ENCODE measurements at places on chromosomes 7 and 10. TPM values are rescaled to one million over a fixed set of nuclear protein-coding genes. Genes with fewer than 3 reads are reported as not detected.

DNA sequence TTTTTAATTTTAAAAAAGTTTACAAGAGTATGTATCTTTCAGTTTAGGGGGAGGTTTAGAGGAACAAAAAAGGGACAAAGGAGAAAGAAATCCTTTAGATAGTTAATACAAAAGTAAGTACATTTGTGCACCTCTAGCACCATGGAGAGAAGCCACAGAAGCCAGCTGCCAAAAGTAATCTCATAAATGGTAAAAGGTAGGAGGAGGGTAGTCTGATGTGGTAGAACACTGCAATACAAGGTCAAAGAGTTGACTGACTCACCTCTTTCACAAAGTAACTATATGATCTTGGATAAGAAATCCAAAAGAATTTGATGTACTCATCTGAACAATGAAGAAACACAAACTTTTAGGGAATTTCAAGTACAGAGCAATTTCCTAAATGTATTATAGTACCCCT, 68.1 kb downstream of the CNOT4 start:
- H3K4me1 ChIP-seq = peaks cover 14% of the 10 kb centered on the region
- no peak for DNase-seq
- H3K27me3 ChIP-seq = no peaks in the 10 kb centered on the region

DNA sequence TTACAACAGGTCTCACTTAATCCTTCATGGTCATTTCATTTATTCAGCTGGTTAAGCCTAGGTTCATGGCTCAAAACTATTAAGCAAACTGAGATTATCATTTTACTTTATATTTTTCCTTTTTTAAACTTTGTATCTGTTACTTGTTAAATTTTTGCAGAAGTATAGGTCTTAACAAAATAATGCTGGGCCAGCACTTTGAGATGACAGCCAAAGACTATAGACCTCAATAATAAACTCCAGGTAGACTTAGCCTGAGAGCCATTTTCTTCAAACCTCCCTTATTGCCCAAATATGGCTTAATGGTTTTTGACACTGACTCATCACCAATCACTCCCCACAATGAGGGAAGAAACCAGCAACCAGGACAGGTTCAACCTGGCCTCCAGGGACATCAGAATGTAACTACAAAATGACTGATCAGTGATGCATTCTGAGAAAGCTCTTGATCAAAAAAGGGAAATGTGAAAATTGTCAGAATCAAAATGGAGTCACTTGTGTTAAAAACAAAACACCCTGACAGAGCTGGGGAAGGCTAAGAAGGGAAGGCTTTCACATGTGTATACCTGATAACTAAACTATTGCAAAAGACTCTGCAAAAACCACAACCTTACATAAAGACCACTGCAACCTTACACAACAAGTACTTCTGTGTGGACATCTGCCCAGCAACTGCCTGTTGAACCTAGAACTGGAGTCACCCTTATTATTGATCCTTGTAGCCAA, 2.1 kb upstream of the CCDC126 start:
- no peak overlapping the region for H3K4me3 ChIP-seq
- no peaks in the 10 kb centered on the region for H3K36me3 ChIP-seq
- no peak overlapping the region for H3K27ac ChIP-seq
- peaks cover 31% of the 10 kb centered on the region for H3K4me1 ChIP-seq

EPHB6 gene
- 4.4 TPM for total RNA-seq

DNA sequence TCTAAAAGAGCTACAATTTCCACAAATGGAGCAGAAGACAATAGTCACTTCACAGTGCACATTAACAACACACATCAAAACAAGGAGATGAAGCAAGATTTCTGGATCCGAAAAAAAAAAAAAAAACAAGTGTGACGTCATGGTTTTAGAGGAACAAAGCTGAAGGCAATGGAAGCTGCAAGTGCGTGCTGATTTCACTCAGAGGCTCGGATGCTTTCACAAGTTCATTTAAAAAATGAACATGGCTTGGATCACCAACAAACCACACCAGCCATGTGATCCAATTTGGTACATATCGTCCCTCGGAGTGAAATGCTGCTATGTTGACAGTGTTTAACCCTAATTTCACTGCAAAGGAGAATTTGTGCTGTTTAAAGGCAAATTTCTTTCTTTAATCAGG, 337.0 kb upstream of the PRKCQ start:
- H3K4me1 ChIP-seq = peaks cover 11% of the 10 kb centered on the region
- DNase-seq = no peak
- H3K4me3 ChIP-seq = no peak overlapping the region
- no peaks in the 10 kb centered on the region for H3K36me3 ChIP-seq

DNA sequence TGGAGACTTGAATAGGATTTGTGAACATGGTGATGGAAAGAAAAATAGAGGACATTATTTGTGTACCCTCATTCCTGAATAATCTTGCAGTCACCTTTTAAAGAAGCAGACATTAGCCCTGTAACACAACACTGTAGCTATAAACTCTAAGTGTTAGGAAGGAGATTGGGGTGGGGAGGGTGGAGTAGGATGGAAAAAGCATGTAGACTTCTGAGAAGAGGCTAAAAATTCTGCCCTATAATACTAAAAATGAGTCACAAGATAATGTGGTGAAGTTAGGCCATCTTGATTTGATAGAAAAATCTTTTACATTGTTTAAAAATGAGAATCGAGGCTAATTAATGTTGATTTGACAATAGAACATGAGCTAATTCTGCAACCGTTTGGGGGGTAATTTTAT, 128.8 kb downstream of the LCOR start:
- peaks cover 24% of the 10 kb centered on the region for H3K4me1 ChIP-seq
- H3K27ac ChIP-seq = no peak overlapping the region
- H3K27me3 ChIP-seq = no peaks in the 10 kb centered on the region
- peaks cover 9% of the 10 kb centered on the region for H3K36me3 ChIP-seq

DNA sequence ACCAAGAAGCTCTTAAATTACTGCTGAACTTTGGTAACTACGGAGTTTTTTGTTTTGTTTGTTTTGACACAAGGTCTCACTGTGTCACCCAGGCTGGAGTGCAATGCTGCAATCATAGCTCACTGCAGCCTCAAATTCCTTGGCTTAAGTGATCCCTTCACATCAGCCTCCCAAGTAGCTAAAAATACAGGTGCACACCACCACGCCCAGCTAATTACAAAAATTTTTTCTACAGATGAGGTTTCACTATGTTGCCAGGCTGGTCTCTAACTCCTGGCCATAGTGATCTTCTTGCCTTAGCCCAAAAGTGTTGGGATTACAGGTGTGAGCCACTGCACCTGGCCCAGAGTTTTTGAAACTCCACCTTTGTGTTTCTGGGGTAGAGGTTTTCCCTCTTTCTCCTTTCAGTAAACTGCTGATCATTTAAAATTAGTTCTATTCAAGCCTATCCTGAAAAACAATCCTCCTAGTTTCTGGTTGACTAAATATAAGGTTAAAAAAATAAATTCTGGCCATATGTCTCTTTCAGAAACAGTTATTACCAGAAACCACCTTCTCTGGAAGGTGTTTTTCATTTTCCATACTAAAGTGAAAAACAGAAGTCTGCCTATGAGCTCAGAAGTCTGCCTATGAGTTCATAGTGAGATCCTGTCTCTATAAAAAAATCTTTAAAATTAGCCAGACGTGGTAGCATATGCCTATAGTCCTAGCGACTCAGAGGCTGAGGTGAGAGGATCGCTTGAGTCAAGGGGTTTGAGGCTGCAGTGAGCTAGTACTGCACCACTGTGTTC, 63.9 kb downstream of the VOPP1 start:
- peaks cover 26% of the 10 kb centered on the region for H3K4me1 ChIP-seq
- H3K36me3 ChIP-seq = no peaks in the 10 kb centered on the region
- no peak overlapping the region for H3K4me3 ChIP-seq
- H3K27me3 ChIP-seq = no peaks in the 10 kb centered on the region
- no peak overlapping the region for H3K27ac ChIP-seq
- no peak for DNase-seq

TLL2 gene
- 7.0 TPM for total RNA-seq

MYPN gene
- total RNA-seq = 124 TPM

All from left ventricle myocardium inferior (tissue), 1 donor.